A375 (cell line): ENCODE measurements at places on chromosomes 12 and 14. TPM values are rescaled to one million over a fixed set of nuclear protein-coding genes. Genes with fewer than 3 reads are reported as not detected.

PTGDR gene
- not detected in 2 replicates for total RNA-seq

TRHDE gene
- 16.2 and 25.0 TPM in 2 replicates for total RNA-seq

IAPP gene
- total RNA-seq, result not detected in 2 replicates

NPFF gene
- total RNA-seq, result not detected in 2 replicates

TXNRD1 gene
- 200 and 240 TPM in 2 replicates for total RNA-seq

C1QL4 gene
- total RNA-seq, result 2.2 and 4.4 TPM in 2 replicates

P2RX7 gene
- total RNA-seq, result 0.19 and 0.75 TPM in 2 replicates

SLC39A5 gene
- total RNA-seq, result not detected in 2 replicates

SIVA1 gene
- total RNA-seq, result 124 and 133 TPM in 2 replicates

NRL gene
- total RNA-seq, result 0.94 and 2.0 TPM in 2 replicates

KSR2 gene
- total RNA-seq, result 0.08 TPM in 2 replicates

ERG28 gene
- total RNA-seq, result 2.4 and 3.6 TPM in 2 replicates

APOLD1 gene
- 0.94 and 1.1 TPM in 2 replicates for total RNA-seq

ADSS1 gene
- 2.9 and 6.4 TPM in 2 replicates for total RNA-seq

OR4E1 gene
- not detected in 2 replicates for total RNA-seq

AQP2 gene
- not detected in 2 replicates for total RNA-seq

CFL2 gene
- total RNA-seq, result 27.7 and 47.7 TPM in 2 replicates

IRAK3 gene
- not detected in 2 replicates for total RNA-seq

DYRK2 gene
- total RNA-seq, result 38.9 and 42.0 TPM in 2 replicates

TAS2R14 gene
- total RNA-seq, result 1.5 and 2.2 TPM in 2 replicates

TAS2R10 gene
- 0.75 TPM in 1 of 2 replicates, not detected in the other for total RNA-seq

KCNA5 gene
- not detected in 2 replicates for total RNA-seq
